HCEC 1CT (cell line): ENCODE measurements at places on chromosomes 7 and 10.

GRCh38 chr7:140810830-140811556, 113.7 kb downstream of the BRAF start:
- peak; percentile 54 for DNase-seq

DNA sequence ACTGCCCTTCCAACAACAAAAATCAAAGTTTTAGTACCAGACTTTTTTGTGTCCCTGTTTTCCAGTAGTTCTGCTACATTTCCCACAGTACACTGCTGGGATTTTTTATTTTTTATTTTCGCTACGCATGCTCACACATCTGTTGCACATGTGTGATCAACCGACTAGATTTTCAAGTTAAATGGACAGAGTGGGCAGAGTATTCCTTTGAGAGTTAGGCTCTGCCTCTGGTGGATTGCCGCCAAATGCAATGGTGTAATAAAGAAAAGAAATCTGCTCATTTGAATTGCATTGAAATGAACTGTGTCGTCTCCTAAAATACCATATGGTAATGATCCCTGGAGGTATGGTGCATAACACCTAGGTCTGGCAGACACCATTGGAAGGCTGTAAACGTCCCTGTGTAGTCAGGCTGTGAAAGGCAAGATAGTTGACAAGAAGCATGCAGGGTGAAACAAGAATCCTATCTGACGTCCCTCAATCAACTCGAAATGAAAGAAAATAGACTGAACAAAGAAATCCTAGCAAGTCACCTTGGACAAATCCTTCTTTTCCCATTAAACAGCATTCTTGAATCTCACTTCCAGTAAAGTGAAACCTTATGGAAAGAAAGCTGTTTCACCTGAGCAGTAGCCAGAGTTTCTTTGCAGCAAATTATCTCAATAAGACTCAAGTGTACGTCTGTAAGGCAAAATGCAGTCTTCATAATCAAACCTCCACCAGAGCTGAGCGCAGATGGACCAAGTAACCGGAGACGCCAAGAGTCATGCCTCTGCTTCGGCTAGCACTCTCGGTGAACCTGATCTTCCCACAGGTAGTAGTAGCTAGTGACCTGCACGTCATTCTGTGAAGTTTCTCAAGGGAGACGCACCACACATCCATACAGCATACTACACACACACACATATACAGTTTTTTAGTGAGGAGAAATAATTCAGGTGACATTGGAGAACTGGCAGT, 357.3 kb downstream of the CRPPA start:
- no peak for DNase-seq

- no peak for DNase-seq
These were observed 47.8 kb downstream of the BZW2 start for GRCh38 chr7:16693601-16694318.

- peak; percentile 22 for DNase-seq
These were observed 56.9 kb downstream of the XPNPEP1 start for GRCh38 chr10:109866168-109866994.

DNA sequence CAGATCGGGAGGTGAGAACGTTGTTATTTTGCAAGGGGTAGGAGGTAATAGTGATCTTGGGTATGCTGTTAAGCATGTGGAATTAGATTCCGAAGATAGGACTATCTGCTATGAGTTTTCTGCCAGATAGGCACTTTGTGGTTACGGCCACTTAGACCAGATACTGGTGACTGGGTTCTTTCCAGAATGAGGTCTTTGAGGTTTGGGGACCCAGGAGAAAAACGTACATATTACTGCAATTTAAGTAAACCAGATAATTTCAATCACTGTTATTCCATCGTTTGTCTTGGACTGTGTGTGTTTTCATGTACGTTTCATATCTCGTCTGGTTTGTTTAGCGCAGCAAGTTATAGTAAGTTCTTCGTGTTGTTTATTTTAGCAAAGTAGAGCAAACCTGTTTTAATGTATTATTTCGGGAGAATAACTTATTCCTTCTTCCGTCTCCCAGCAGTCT, 312 bp downstream of the ARL4A start:
- no peak for DNase-seq

- no peak for DNase-seq
These were observed 42.4 kb upstream of the FAM20C start for GRCh38 chr7:149791-150636.

DNA sequence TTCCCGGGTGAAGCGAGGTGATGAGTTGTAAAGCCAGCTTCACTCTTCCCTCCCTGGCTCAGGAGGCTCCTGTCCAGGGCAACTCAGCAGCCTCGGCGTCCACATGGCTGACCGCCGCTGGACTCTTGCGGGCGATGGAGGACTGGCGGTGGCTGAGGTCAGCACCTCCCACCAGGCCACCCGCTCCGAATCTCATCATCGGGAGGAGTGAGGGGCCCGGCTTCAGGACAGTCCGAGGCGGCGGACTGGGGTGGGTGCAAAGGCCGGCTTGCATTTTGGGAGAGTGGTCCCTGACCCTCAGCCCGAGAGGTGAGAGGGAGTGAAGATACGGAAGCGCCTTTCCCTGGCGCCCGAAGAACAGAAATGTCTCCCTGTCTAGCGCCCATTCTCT, 759 bp downstream of the DNAJB12 start:
- peak; percentile 17 for DNase-seq

GRCh38 chr10:89664203-89664602, 19.2 kb upstream of the PANK1 start:
- DNase-seq: no peak

GRCh38 chr7:157909370-157909769, 572.6 kb downstream of the DNAJB6 start:
- DNase-seq: no peak

GRCh38 chr7:139853506-139854123, 24.6 kb downstream of the TBXAS1 start:
- DNase-seq: peak; percentile 97

- peak; percentile 99 for DNase-seq
These were observed 295.4 kb downstream of the PRPF18 start for GRCh38 chr10:13882119-13882711.

GRCh38 chr10:128035557-128035973, 90.7 kb downstream of the MKI67 start:
- DNase-seq: no peak

- peak; percentile 63 for DNase-seq
These were observed 44.0 kb upstream of the HPSE2 start for GRCh38 chr10:99279626-99280111.

DNA sequence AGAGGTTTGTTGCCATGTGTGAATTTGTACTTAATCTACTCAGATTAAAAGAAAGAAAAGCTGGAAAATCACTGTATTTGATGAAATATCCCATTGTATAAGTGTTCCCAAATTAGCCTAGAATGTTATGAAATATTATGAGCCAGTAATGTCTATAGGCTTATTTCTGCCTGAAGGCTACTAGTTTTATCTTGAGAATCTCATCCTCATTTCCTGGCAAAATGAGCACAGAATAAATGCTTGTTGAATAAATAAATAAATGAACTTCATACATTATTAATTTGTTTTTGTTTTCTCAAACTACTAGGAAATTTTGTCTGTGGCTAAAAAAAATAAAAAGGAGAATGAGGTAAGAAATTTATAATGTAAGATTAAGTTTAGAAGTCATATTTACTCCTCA, 25.5 kb downstream of the HELLS start:
- DNase-seq: no peak

DNA sequence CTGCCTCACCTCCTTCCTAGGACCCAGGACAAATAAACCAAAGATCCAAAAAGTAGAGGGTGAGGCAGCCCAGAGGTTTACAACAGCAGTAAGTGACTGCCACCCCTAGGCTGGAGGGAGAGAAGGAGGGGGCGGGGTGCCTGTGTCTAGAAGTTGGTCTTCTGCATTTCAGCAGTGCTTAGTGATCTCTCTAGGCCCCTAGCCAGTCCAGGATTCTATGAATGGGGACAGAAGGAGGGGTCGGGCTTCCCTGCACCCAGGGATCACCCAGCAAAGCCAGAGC, 62.8 kb upstream of the KDM7A start:
- no peak for DNase-seq

GRCh38 chr7:43764807-43765491, 6.5 kb downstream of the BLVRA start:
- DNase-seq: peak; percentile 64

DNA sequence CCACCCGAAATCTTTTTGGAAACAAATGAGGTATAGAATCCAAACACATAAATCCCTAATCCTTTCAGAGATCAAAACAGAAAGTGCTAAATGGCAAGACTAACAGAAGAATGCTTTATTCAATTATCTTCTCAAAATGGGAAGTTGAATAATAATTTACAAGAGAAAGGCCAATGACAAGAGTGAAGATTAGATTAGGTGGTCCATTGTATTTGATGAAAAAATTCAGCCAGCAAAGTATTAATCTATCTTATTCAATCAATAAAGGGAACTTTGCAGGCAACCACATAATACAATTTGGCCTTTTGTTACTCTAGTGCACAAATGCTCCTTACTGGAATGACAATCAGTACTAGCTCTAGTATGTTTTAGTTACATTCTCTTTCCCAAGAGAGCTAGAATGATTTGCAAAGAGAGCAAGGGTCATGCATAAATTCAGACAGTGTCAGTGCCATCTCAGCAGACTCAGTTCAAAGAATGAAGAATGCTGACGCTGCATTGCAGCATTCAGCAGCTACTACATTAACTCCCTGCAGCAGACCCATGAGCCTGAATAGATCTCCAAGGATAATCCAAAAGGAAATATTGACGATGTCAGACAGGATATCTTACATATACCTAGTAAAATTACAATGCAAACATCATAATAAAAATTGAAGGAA, 131.8 kb downstream of the ANK3 start:
- DNase-seq: no peak

DNA sequence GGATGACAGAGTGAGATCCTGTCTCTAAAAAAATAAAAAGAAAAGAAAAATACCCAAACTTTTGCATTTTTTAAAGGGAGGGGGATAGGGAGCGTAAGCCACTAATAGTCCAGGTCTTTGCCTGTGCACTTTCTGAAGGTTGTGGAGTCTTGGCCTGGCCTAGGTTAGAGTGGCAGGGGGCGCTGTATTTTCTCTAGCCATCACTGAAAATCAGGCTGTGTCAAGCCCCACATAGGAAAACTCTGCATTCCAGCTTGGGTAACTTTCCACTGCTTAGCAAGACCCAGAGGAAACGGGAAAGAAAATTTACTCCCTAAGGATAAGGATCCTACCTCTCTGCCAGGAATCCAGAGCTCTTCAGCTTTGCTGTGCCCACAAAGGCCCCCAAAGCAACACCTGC, 10.5 kb upstream of the PAX4 start:
- no peak for DNase-seq

GRCh38 chr10:506451-507354, 182.8 kb downstream of the DIP2C start:
- DNase-seq: no peak
